Kidney epithelial cell (primary cell): ENCODE measurements at places on chromosomes 12 and 14. TPM values are rescaled to one million over a fixed set of nuclear protein-coding genes. Genes with fewer than 3 reads are reported as not detected.

The IL26 gene
- not detected in 2 replicates for total RNA-seq

The ERG28 gene
- 14.8 and 16.2 TPM in 2 replicates for total RNA-seq

DNA sequence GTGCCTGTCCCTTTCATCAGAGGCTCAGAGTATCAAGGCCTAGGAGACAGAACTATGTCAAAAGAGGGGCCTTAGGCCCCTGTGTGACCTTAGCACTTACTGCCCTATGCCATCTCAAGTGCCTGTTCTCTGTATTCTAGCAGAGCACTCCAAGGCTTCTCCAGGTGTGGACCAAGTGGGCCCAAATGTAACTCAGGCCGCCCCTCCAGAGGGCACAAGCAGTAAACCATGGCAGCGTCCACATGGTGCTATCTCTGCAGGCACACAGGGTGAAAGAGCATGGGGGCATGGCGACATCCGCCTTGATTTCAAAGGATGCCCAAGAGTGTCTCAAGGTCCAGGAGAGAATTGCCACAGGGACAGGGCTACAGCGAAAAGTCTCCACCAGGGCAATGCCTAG lies 628.7 kb downstream of the RPS29 start:
- no peak for DNase-seq

- no peak for DNase-seq
Measured at GRCh38 chr12:124397399-124397679, 102.4 kb downstream of the RFLNA start.

GRCh38 chr12:69338936-69339335 lies 9.2 kb upstream of the LYZ start:
- no peak for DNase-seq

- DNase-seq = no peak
Measured at GRCh38 chr12:68003777-68004176, 14.5 kb downstream of the IFNG-AS1 start.

GRCh38 chr14:99996951-99997571 lies 68.2 kb upstream of the EVL start:
- DNase-seq = no peak

The OTUB2 gene
- 6.4 and 8.3 TPM in 2 replicates for total RNA-seq

DNA sequence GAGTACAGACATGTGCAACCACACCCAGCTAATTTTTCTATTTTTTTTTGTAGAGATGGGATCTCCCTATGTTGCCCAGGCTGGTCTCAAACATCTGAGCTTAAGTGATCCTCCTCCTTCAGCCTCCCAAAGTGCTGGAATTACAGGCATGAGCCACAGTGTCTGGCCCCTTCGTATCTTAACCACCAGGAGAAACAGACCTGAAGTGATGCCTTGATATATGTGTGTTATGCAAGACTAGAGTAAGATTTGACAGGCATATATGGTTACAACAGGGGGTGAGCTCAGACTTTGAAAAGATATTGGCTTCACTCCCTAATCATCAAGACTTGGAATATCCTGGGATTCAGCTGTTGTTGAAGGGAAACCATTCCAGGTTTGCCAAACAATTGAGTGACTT lies 10.7 kb upstream of the GALNT6 start:
- no peak for DNase-seq

The SMCO2 gene
- total RNA-seq = 0.58 and 1.5 TPM in 2 replicates

DNA sequence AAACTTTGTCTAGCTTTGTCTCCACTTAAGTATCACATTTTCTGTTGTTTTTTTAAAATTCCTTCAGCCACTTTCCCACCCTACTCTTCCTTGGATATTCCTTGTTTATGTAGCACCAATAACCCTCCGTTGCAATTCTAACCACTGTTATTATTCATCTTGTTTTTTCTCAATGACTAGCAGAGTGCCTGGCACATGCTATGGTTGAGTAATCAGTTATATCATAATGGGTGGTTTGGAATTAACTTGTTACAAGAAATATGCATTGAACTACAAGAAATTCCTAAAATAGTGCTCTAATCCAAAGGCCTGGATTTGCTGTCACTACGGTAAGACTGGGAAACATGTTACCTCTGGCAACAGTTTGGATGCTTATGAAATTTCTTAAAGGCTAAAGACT lies 756.6 kb downstream of the NOVA1 start:
- no peak for DNase-seq

GRCh38 chr14:63308723-63309317 lies 9.9 kb downstream of the GPHB5 start:
- DNase-seq = no peak

The CLEC4C gene
- total RNA-seq = not detected in 2 replicates

DNA sequence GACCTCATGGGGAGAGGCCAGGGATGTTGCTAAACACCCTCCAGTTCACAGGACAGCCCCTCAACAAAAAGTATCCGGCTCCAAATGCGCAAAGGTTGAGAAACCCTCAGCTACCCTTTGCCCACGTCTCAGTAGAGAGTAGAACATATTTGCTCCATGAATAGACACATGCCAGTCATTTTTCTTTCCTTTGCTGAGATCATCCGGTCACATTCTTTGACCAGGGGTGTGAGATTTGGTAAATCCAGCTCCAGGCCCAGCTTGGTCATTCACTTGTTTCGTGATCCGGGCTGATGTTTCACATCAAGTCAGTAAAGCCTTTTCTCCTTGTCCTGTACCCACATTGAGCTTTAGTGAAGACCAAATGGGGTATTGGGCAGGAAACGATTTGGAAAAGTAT lies 83.6 kb upstream of the LHX5 start:
- no peak for DNase-seq
